ENCODE measurements at places on chromosomes 12 and 14.

DNA sequence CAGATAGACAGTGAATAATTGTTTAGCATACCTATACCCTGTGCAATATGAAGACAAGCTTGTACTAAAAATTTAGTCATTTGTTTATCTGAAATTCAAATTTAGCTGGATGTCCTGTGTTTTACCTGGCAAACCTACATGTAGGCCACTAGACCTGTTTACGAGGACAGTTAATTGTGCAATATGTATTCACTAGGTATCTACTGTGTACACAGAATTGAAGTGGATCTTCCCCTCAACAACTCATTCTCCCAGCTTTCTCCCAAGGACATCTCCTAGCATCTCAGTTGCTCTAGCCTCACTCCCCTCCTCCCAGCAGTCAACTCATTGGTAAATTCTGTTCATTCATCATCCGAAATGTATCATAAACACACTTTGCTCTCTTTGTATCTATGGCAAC is 25.3 kb downstream of the AK7 start:
- no peak for DNase-seq

GRCh38 chr14:77607741-77608302 is 8.6 kb downstream of the SPTLC2 start:
- DNase-seq, result no peak

DNA sequence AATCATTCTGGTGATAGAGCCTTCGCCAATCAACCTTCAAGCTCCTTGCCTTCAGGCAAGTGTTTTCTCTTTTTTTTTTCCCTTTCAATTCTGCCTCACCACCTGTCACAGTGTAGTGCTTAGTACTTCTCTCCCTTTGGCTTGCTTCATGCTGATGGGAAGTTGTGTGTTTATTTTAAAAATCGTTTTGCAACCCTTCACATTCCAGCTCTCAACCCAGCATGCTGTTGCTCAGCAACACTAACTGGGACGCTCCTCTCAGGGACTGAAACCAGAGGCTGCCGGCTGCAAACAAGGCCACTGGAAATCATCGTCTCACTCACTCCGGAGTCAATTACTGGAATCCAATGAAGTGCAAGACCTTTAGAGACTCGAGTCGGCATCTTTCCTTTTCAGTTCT is 342.7 kb downstream of the PRKD1 start:
- DNase-seq, result no peak

DNA sequence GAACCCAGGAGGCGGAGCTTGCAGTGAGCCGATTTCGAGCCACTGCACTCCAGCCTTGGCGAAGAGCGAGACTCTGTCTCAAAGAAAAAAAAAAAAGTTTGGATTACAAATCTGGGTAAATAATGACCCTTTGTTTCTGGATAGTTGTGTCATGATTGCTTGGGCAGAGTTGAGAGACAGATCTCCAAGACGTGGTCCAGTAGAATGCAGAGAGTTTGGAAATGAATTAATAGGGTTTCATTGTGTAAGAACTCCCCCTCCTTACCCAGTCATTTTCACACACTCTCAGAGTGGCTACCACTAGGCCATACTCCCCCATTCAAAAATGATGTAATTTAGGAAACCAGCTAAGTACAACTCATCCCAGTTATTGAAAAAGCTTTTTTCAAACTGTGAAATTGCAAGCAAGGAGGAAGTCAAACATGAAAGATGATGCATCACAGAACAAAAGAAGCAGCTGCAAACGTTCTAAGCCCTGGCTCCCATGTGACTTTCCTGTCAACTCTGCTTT is 1331.9 kb downstream of the AACS start:
- DNase-seq, result no peak

DNA sequence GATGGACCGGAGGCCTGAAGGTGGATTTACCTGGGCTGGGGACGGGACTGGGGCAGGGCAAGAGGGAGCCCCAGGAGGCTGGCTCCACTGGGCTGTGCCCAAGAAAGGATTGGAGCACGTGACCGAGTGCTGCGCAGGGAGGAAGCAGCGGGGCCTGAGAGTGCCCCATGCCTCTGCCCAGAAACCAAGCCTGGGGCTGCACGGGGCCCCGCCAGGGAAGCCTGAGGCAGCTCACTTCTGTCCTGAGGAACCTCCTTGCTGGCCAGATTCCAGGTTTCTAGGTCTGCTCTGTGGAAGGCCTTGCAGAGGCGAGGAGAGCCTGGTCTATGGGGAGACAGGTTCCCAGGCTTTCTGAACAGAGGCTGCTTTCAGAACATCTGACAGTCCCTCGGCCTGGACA is 10.4 kb downstream of the NGB start:
- DNase-seq, result no peak

DNA sequence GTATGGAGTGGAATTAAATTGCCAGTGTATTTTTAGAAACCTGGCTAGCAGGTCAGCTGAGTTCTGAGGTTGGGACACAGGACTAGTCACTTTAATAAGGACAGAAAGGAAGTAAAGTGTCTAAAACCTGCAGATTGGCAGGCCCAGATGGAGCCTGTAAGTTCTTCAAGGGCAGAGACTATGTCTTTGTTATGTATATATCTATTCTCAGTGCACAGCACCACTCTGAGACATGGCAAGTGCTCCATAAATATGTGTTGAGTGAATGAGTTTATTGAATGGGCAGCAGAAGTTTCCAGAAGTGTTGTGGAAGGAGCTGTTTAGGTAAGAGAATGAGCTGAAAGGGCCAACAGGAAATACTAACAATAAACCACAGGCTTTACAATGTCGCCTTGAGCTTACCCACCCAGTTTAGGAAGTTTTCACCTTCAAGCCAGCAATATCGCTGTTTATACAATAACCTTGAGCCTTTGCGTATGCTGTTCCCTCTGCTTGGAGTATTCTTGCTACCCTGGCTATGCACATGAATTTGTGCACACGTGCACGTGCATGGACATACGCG is 109.5 kb upstream of the TMPO start:
- no peak for DNase-seq

- no peak for DNase-seq
Observed at GRCh38 chr12:132456944-132457495, 32.9 kb upstream of the FBRSL1 start.

DNA sequence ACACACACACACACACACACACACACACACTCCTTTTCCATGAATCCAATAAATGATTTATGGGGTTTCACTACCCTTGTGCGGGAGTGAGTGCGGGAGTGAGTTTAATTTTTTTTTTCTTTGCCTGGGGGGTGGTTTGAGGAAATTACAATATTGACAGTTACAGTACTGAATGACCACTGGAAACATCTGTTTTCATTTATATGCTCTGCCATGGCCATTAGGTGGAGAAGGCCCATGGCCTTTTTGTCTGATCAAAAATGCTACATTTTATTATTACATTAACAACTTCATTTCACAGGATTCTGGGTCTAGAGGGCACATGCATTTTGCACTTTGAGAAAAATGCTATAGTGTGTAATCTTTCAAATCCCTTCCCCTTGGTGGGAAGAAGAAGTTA is 5.9 kb downstream of the TBX3 start:
- DNase-seq, result no peak

GRCh38 chr14:99781853-99782610 is 11.2 kb upstream of the EML1 start:
- DNase-seq, result no peak

DNA sequence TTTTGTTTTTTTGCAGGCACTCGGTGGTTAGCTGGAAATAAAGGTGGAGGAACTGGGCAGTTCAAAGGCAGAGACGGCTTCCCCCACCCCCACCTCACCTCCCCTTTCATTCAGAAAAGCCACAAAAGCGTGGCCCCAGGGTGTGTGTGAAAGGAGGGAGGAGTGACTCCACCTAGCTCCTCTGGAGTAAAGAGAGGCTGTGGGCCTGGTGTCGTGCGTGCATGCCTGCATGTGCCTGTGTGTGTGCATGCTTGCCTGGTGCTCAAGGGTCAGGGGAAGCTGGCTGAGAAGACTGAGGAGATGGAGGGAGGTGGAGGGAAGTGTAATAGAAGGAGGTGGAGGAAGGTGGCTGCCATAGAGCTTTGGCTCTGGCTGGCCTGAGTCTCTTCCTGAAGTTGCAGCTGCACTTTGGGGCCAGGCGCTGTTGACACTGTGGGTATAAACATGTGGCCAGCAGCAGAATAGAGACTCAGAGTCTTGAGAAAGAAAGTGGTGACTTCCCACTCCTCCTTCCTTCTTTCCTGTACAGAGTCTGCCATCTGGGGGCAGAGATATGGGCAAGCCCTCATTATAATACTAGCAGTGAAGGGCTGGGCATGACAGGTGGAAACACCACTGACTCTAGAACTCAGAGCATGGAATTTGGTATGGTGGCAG is 36.9 kb upstream of the SINHCAF start:
- DNase-seq, result peak; percentile 55

DNA sequence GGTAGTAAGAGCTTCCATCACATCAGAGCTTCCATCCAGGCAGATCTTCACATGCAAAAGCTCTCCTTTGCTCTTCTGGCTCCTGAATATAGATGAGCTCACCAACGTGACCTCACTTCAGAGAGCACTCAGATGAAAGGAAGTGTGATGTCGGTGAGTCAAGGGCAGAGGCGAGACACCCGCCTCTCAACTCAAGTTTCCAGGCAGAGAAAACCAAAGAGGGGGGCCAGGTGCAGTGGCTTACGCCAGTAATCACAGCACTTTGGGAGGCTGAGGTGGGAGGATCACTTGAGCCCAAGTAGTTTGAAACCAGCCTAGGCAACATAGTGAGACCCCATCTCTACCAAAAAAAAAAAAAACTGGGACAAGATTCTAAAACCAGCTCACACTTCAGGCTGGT is 126.9 kb downstream of the DUSP6 start:
- peak; percentile 85 for DNase-seq

DNA sequence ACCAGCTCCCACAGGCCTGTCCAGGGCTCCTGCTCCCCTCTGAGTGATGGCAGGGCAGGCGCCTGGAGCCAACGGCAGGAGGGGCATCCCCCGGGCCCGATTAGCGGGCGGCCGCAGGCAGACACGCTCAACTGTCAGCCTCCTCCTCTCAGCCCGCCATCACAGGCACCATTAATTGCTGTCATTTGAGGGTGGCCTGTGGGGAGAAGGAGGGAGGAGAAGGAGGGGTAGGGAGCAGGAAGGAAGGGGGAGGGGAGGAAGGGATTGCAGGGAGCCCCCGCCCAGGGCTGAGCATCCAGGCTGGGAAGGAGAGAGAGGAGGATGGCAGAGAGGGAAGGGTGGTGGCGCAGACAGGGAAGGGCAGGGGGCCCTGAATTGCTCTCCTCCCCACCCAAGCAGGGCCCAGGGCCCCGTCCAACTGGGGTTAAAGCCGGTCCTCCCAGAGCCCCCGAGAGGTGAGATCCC is 36.1 kb downstream of the NCOR2 start:
- DNase-seq, result no peak

DNA sequence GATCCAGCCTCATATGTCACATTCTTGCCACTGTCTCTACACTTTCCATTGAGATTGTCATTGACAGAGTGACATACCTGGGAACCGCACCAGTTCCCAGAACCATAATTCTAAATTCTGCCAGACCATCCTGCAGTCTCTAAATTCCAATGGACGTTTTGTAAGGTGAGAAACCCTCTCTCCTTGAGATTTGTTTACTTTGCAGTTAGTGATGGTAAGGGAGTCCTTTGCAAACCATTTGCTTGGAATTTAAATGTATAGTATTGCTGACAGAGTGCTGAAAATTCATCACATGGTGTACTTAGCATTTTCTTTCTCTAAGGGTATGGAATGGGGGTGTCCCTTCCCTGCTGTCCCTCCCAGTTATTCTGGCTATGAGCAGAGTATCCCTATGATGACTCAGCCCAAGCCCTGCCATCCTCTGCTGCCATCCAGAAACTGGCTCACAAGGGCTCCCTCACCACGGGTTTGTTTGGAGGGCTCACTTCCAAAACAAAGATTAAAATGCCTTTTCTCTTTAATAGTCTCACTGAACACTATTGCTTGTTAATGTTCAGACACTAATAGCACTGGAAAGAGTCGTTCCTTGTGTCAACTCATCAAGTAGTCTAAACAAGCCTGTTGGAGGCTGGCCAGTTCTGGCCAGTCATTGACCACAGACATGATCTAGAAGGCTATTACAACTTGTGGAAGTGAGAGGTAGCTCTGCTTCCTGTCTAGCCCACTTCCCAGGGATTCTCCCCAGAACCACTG is 129.0 kb upstream of the HMGA2 start:
- no peak for DNase-seq

- DNase-seq, result peak; percentile 11
Observed at GRCh38 chr12:100826323-100826722, 31.7 kb downstream of the ANO4 start.

- no peak for DNase-seq
Observed at GRCh38 chr12:93831374-93831773, 154.2 kb downstream of the CRADD start.

DNA sequence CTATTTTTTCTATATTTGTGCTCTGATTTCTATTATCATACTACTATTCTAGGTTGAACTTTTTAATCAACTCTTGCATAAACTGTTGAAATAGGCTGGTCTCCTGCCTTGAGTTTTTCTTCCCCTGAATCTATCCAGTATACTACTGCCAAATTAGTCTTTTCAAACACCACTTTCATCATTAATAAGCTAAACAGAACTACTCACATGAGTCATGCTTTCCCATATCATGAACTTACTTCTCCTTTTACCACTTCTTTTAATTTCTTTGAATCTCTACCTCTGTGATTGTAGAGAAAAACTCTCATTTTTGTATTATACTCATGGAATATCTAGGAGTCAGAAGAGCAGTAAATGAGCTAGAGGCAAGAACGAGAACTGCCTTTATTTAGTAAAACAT is 340.3 kb upstream of the PDE3A start:
- no peak for DNase-seq

DNA sequence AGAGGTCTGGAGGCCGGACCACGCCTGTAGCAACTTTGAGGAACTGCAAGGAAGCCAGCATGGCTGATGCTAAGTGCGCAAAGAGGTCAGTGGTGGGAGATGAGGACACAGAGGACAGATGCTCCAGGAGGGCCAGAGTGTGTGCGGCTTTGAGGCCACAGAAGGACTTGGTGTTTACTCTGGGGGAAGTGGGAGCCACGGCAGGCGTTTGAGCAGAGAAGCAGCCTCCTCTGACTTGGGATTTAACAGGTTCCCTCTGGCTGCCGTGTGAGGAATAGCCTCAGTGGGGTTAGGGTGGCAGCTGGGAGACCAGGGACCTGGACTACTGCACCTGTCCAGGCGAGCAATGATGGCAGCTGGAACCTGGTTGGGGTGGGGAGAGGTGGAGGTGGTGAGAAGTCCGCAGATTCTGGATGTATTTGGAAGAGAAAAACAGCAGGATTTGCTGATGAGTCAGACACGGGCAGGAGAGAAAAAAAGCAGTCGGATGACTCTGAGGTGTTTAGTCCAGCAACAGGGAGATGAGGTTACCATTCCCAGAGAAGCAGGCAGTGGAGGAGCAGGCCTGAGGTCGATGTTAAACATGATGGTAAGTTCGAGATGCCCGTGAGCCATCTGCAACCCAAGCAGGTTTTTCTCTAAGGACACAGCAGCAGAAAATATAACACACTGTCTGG is 143.5 kb downstream of the SCARB1 start:
- no peak for DNase-seq
